Thymus (tissue), 14 donors: ENCODE measurements at places on chromosomes 5 and 9. TPM values are rescaled to one million over a fixed set of nuclear protein-coding genes. Genes with fewer than 3 reads are reported as not detected.

Gene DMRT1
- 0.05 TPM for total RNA-seq

Gene LURAP1L
- total RNA-seq = 1.4 TPM

Gene FOXD4L3
- total RNA-seq = 0.94 TPM

Gene ADAMTS19
- 0.76 TPM for total RNA-seq

Gene CARTPT
- total RNA-seq = 0.24 TPM

Gene IL17B
- total RNA-seq = 0.24 TPM
